ENCODE measurements at places on chromosomes 16 and 17.

DNA sequence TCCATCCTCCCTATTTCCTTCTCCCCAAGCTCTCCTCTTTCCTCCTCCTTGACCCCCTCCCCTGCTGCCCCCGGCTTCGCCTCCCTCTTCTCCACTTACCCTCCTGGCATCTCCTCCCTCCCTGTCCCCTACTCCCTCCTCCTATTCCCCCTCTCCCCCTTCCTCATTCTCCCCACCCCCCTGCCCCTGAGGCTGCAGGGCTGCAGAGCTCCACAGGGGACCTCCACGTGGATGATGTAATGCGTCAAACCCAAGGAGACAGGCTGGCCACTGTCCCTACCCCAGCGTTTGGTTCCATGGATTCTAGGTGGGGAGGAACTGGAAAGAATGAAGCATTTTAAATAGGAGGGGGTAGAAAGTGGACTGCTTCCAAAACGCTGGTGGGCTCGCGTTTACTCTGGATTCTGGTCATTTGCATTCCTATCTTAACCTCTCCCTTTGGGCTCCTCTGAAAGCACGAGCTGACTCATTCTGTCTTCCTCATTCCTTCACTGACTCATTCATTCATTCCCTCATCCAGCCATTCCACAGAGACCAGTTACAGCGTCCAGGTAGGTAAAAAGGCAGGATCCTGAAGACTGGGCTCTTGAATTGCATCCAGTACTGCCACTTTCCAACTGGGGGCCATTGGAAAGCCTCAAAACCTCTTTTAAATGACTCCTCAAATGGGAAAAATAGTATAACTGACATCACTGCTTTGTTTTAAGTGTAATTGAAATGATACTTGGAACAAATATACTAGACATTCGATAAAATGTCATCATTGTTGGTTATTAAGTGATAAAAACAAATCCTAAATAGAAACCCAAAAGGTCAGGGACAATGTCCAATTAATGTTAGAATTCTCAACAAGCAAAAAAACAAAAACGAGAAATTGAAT, 943 bp upstream of the COTL1 start:
- DNase-seq = peak; percentile 83

DNA sequence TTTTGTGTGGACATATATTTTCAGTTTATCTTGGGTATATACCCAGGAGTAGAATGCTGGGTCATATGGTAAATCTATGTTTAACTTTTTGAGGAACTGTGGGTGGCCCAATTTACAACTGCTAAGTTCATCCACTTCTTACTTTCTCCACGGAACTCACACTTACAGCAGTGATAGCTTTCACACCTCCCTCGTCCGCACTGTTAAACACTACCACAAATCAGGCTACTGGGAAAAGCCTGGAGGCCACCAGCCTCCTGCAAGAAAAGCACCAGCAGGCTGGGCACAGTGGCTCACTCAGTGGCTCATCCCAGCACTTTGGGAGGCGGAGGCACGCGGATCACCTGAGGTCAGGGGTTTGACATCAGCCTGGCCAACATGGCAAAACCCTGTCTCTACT, 14.7 kb upstream of the ZG16 start:
- no peak for DNase-seq

DNA sequence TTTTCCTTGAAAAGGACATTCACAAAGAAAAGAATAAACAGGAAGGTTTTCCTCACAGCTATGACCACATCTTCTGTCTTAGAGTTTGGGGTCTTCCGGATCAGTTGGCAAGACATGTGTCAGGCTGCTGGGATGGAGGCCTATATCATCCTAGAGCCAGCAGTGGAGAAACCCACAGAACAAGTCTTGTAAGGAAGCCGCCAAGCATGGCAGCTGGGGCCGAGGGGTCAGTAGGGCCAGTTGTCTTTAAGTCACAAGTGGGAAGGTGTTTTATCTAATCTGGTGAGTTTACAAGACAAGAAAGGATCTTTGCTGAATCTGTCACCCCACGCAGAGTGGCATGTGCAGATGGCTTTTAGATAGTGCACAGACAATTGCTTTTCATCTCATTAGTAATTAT, 25.7 kb downstream of the SCNN1B start:
- DNase-seq = no peak

DNA sequence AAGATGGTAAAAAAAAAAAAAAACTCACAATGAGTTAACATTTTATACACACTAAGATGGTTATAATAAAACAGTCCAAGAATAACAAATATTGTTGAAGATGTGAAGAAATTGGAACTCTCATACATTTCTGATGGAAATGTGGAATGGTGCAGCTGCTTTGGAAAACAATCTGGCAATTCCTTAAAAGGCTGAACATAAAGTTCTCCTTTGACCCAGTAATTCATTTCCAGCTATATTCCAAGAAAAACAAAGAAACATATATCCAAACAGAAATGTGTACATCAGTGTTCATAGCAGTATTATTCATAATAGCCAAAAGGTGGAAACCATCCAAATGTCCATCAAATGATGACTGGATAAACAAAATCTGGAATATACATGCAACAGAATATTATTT, 97.3 kb upstream of the NETO2 start:
- no peak for DNase-seq

DNA sequence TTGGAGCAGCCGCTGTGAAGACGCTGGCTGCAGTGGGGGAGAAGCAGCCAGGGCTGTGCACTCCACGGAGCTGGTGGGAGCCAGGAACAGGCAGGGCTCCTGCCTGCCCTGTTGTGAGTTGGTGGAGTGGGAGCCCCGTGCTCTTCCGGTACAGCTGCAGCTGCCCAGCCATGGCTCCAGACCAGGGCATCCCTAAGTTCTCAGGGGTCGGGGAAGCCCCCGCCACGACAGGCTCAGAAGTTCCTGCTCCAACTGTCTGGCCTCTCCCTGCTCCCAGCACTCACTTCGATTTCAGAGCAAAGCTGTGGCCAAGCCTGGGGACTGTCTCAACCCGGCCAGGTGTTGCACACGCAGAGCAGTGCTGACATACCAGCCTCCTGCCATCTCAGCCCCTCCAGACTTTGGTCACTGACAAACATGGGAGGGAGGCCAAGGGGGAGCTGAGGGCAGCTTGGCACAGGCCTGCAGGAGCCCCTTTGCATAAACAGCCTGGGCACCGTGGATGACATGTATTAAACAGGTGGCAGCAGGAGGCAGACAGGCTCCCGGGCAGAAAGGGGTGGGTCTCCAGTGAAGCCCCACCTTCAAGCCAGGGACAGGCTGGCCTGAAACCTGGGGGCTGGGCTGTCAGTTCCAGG, 13.9 kb upstream of the KDM8 start:
- DNase-seq = no peak

- no peak for DNase-seq
These were observed 957 bp downstream of the OXLD1 start for GRCh38 chr17:81665205-81666091.

GRCh38 chr17:63834431-63835166, 7.1 kb upstream of the FTSJ3 start:
- peak; percentile 59 for DNase-seq

DNA sequence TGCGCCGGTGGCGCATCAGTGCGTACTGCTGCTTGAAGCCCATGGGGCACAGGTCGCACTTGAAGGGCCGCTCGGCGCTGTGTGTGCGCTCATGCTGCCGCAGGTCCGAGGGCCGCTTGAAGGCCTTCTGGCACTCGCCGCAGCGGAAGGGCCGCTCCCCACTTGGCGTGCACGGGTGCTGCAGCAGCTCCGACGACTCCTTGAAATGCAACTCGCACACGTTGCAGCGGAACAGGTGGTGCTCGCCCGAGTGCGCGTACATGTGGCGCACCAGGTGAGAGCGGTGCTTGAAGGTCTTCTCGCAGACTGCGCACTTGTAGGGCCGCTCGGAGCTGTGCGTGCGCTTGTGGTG, 3.3 kb downstream of the ZNF319 start:
- DNase-seq = no peak

GRCh38 chr16:49672753-49673152, 183.2 kb downstream of the ZNF423 start:
- no peak for DNase-seq

DNA sequence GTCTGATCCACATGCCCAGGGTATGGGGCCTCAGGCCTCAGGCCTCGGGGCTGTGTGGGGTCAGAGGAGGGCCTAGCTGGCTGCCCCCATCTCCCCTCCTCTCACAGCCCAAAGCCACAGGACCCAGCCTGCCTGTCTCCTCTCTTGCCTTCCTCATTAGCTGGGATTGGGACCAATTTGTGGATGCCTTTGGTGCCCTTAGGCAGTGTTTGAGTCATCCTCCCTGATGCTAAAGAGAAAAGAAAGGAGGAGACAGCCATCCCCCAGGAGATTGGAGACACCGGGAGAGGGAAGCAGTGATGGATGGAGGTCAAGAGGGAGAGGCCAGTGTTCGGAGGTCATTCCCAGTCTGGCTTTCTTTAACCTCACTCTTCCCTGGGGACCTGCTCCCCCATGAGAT, 23.3 kb upstream of the NOG start:
- no peak for DNase-seq

DNA sequence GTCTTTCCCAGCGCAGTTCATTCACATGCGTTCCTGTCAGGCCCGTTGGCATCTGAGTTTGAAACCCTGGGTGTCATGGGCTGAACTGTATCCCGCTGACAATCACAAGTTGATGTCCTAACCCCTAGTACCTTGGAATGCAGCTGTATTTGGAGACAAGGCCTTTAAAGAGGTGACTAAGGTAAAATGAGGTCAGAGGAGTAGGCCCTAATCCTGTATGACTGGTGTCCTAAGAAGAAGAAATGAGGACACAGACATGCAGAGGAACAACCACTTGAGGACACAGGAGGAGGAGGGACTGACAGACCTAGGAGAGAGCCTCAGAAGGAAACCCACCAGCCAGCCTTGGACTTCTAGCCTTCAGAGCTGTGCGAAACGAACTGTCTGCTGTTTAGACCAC, 33.1 kb downstream of the TRPV2 start:
- no peak for DNase-seq

DNA sequence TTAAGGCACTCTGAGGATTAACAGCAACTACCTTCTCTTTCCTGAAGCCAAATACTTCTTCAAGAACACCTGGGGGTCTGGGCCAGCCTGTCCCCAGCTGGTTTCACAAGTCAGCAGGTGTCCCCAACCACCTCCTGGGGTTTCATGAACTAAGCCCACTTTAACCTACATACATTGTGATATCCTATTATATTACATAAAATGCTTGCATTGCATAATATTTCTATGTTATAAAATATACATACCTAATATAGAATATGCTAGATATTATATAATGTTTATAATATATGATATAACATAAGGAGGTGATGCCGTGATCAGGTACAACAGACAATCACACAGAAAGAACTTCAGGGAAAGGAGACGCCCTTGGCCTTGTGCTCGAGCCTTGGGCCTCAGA, 367.6 kb downstream of the C16orf95 start:
- no peak for DNase-seq

- DNase-seq = no peak
These were observed 30.7 kb downstream of the CDRT4 start for GRCh38 chr17:15436473-15437302.

DNA sequence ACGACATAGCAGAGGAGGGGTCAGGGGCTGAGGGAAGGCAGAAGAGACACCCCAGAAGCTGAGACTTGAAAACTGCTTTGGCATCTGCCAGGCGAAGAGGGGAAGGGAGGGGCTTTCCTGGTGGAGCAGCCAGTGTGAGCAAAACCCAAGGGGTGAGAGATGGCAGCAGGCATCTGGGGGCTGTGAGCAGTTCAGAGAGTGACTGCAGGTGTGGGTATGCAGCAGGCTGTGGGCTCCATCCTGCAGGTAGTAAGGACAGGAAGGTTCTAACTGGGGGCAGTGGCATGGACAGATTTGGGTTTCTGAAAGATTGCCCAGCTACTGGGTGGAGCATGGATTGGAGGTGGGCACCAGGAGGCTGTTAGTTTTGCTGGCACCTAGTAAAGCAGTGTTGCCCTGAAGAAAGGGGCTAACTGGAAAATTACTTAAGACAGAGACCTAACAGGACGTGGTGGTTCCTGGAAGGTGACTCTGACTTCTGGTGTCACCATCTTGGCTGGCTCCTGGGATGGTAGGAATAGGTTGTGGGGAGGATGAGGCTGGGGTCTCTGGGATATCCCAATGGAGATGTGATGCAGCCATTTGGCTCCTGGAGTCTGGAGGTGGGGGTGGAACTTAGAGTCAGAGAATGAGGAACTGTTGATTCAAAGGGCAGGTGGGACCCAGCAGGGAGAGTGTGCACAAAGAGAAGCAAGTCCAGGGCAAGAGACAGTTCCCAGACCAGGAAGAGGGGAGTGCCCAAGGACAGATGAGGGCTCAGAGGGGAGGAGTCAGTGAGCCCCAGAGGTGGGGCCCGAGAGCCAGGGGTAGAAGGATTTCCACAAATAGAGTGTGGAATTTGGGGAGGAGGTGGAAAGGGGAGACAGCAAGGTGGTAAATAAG, 11.2 kb downstream of the BCL7C start:
- DNase-seq = no peak

DNA sequence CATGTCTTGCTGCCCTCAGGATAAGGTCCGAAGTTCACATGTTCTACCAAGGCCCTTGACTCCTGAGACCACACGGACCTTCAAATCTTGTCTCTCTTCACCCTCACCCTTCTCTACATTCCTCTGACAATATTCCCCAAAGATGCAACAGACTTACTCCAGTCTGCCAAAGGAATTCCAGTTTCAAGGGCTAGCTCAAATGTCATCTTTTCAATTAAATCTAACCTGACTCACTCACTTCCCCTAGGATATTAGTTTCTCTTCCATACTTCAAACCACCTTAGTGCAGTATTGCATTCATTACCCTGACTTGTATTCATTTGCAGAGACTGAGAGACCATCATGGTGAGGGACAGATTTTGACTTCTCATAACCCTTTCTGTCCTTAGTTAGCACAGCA, 59.6 kb upstream of the ADCY9 start:
- DNase-seq = no peak

DNA sequence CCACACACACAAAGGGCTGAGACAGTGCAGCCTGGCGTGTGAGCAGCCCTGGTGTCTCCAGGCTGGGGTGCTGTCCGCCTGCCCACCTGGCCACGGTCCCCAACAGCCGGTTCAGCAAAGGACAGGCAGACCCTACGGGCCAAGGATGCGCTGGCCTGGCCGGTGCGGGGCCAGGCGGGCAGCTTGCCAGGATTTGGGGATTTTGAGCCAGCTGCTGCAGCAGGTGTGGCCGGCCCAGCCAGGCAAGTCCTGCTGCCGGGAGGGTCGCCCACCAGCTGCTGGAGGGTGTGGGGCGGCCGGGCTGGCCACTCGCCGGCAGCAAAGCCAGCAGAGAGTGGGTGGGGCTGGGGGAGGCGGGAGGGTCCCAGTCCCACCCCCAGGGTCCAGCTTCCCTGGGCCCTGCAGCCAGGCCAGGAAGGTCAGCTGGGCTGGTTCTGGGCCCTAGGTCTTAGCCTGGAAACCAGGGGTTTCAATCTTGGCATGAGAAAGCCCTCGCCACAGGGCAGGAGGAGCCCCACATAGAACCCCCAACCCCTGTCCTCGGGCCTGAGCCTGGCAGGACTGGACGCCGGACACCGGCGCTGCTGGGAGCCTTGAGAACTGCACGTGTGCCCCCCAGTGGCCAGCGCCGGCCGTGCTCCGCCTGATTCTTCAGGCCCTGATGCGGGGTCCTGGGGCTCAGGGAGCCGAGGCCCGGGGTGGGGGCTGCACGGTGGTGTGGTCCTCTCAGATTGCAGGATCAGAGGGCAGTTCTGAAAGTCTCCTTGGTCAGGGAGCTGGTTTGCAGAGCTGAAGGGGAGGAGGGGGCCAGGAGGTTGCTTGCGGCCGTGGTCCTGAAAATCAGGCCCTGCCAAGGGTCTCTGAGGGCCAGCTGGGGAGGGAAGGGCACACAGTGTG, 17.6 kb upstream of the SSTR5 start:
- DNase-seq = no peak
